Colonic mucosa (tissue), 4 donors: ENCODE measurements at places on chromosomes 3 and 15.

DNA sequence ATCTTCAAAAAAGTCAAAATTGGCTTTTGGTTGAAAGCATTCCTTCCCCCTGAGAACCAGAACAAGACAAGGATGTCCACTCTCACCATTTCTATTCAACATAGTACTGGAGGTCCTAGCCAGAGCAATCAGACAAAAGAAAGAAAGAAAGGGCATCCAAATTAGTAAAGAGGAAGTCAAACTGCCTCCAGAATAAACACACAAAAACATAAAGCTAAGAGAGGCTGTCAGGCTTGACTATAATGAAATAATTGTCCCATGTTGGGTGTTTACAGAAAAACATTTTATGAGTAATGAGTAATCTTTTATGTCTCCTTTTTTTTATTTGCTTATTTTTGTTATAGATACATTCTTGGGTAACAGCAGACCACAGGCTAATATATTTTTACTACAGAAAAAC, 18.3 kb upstream of the FAM240A start:
- no peak for DNase-seq

GRCh38 chr15:98681061-98681460, 32.7 kb downstream of the IGF1R start:
- DNase-seq, result no peak

GRCh38 chr3:44048196-44048924, 193.3 kb upstream of the TOPAZ1 start:
- no peak for DNase-seq

GRCh38 chr3:12273045-12273695, 15.7 kb upstream of the PPARG start:
- DNase-seq, result no peak

- DNase-seq, result peak; percentile 52
Measured at GRCh38 chr15:94324835-94325767, 93.7 kb downstream of the MCTP2 start.

GRCh38 chr3:7484636-7485035, 623.7 kb downstream of the GRM7 start:
- no peak for DNase-seq

DNA sequence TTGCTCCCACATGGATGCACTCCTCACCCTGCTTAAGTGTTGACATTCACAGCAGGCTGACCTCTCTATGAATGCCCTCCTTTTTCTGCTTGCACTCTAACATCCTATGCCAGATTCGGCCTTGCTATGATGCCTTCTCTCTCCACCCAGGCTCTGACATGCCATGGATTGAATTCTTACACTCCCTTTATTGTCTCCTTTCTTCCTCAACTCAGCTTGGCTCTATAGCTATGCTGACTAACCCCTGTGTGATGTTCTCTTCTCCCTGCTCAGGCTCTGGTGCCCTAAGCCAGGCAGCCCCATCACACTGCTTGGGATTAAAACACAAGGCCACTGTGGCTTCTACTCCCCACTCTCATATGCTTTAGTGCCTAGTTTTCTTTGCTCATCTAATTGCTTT, 563.7 kb downstream of the NSUN3 start:
- no peak for DNase-seq

DNA sequence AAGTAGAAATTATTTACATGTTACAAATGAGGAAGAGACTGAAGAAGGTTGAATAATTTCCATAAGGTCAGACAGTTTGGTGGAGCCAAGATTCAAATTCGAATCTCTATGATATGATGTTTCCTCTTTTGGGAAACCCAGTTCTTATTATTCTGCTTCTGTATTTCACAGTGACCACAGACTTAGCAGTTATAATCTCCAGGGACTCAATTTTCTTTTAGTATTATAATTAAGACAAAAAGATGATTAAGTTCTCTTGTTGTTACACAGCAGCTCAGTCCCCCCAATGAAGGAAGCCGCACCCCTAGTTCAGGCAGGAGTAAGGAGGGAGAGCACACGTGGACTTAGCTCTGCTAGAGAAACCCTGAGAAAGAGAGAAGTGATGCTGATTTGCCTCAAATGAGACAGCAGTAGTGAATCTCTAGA, 130.6 kb downstream of the CCNL1 start:
- no peak for DNase-seq

DNA sequence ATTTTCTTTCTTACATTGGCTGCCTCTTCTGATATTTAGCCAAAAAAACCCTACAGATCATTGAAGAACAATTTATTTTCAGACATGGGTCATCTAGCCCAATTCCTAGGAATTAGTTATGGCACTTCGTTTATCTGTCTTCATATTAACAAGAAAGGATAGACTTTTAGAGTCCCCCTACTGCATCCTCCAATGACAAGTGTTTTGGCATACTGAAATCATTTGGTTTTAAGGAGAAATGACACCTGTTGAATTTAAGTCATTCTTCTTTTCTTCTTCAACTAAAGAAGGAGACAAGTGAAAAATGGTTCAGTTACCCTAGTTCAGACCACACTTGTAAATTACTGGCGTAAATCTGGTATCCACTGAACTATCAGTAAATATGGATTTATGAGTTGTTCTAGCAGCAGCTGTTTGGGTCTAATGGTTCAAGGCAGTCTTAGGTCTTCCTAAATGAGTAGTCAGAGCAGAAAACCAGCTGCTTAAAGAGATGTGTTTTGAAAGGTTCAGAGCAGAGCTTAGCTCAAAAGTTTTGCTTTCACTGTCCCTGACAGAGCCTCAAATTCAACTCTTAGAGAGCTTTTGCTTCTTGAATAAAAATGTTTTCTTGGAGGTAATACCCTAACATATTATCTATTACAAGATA, 5.6 kb downstream of the VGLL3 start:
- DNase-seq, result no peak

- no peak for DNase-seq
Measured at GRCh38 chr3:35633332-35634124, 5.8 kb upstream of the ARPP21 start.

DNA sequence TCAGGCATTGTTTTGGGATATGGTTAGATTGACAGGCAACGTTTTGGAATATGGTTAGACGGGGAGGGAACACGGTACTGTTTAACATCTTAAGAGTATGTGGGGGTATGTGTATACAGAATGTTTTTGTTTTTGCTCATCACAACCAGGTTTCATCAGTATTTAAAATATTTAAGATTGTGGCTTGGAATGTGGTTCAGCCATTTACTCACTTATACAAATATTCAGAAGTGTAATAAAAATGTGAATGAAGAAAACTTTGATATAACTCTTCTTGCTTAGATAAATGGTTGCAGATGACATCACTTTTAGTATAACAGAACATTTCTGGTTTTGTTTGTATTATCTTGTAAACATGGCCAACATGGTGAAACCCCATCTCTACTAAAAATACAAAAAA, 3.9 kb upstream of the PAK2 start:
- no peak for DNase-seq

GRCh38 chr15:67174446-67174845, 80.0 kb downstream of the AAGAB start:
- DNase-seq, result no peak

DNA sequence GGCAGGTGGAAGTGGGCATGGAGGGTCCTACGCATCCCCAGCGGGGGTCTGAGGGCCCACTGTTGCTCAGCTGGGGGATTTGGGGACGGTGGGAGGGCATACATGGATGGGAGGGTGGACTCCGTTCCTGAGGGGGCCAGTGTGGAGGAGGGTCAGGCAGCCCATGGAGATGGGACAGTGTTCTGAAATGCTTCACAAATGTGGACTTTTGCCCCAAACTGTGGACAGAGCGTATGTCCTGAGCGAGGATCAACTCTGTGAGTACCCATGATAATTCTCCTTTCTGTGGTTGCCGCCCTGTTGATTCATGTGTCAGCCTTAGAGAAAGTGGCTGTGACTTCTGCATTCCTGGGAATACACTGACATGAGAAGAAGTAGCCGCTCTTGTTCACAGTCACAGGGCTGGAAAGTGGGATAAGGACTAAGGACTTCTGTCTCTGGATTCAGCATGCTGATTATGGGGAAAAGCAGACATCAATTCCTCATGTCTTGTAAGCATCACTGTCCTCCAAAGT, 33.4 kb downstream of the SMAD3 start:
- no peak for DNase-seq

- DNase-seq, result peak; percentile 60
Measured at GRCh38 chr3:71582036-71582611, 1.4 kb downstream of the FOXP1 start.
